Fibroblast of mammary gland (primary cell): ENCODE measurements at places on chromosomes 4 and X.

GRCh38 chr4:113732-114131 lies 10.6 kb upstream of the ZNF718 start:
- no peak for DNase-seq

- peak; percentile 17 for DNase-seq
These were observed 88.5 kb downstream of the HADH start for GRCh38 chr4:108078024-108078733.

DNA sequence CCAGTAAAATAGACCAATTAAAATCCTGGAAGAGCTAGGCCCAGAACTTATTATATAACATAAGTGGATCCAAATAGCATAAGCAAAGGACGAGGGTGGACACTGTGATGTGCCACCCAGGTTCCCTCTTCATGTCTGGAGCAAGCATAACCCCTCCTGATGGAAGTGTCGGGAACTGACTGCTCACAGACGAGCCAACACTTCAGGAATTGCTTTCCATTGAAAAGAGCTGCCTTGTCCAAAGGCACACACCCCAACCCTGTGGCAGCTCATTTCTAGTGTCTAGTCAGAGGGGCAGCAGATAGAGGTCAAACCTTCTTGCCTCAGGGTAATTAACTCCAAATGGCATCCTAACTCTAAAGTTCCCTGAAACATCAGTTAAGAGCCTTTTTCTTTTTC lies 15.3 kb downstream of the DDIT4L start:
- no peak for DNase-seq

DNA sequence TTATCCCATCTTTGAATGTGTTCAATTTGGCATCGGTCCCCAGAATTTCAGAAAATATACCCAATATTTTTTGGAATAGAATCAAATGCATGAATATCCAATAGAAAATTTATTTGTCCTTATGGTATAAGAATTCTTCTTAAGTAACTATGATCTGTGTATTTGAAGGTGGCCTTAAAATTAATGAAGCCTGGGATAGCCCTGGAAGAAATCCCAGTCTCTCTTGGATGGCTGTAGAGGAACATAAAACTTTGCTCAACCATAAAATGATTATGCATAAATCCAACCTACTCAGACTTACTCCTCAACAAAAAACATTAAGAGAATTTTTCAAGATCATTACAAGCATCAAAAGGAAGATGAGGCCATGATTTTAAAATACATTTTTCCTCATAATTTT lies 269.4 kb upstream of the SMIM31 start:
- no peak for DNase-seq

DNA sequence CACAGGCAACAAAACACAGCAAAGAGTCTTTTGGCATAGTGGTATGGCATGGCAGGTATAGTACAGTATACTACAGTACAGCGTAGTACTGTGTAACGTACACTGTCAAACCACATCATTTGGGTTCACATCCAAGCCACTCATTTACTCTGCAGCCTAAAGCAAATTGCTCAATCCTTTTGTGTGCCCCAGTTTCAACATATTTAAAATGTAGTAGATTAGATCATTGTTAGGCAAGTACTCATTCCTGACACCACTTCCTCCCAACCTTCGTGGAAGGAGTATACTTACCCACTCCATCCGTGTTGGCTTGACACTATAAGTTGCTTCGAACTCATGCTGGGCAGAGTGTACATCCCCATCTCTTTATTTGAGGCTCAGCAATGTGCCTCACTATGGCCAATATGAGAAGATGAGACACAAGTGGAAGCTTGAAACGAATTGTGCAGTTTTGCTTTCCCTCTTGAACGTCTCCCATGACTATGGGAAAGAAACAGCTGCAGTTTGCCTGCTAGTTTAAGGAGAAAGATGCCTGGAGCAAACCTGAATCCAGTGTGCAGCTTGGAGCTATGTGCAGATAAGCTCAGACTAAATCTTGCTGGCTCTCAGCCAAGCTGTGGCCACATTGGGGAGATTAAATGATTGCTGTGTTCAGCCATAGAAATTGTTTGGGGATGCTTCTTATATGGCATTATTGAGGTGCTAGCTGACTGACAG lies 85.7 kb upstream of the TBL1X start:
- peak; percentile 75 for DNase-seq

DNA sequence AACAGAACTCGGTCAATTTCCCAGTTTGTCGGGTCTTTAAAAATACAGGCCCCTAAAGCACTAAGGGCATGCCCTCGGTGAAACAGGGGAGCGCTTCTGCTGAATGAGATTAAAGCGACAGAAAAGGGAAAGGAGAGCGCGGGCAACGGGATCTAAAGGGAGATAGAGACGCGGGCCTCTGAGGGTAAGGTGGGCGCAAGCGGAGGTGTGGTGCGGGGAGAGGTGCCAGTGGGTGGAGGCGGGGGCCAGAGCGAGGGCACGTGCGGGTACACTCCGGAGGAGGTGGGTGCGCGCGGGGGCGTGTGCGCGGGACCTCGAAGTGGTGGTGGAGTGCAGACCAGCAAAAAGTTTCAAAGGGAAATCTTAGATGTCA lies 787 bp upstream of the TET2 start:
- no peak for DNase-seq

GRCh38 chrX:123256378-123256777 lies 72.3 kb downstream of the GRIA3 start:
- DNase-seq = no peak

DNA sequence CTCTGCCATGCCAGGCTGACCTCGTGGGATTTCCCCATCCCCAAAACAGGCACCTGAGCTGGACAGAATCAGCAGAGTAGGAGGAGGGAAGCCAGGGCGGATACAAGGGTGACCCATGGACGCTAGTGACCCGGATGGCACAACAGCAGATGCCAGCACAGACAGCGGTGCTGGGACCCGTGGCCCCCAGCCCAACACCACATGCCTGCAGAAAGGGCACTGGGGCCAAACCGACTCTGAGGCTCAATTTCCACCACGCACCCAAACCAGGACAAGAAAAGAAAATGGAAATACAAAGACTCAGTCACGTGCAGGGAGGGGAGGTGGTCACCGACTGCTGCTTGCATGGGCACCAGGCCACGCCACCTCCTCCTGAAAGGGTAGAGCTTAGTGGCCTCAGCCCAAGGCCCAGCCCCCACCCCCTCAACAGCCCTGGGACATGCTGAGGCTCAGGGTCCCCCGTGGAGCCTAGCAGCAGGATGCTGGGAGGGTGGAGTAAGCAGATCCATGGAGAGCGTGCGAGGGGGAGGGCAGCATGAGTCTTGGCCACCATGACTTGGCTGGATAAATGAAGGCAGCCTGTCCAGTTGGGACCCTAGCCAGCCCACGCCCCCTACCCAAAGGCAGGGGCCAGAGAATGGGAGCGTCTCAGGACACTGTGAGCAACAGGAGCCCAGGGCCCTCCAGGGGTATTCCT lies 47.7 kb downstream of the C4orf50 start:
- no peak for DNase-seq

GRCh38 chr4:100430451-100430850 lies 87.4 kb downstream of the EMCN start:
- DNase-seq = no peak

DNA sequence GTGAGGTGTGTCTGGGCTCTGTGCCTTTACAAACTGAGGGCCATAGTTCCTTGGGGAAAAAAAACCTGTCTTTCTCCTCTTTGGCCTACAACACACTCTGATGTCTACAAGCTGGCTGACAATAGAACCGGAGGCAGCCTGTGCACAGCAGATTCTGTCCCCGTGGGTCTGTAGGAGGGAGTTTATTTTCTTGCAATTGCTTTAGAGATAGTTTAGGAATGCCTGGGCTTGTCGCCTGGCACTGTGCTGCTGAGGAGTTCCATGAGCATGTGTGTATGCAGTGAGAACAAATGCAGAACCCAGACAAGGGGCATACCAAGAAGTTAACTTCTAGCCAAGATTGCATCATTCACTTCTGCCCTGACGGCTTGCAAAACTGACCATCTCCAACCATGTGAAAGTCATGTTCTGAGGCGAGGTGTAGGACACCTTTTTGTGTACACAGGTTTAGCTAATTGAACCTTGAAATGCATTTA lies 54.1 kb downstream of the CCNI start:
- peak; percentile 69 for DNase-seq

DNA sequence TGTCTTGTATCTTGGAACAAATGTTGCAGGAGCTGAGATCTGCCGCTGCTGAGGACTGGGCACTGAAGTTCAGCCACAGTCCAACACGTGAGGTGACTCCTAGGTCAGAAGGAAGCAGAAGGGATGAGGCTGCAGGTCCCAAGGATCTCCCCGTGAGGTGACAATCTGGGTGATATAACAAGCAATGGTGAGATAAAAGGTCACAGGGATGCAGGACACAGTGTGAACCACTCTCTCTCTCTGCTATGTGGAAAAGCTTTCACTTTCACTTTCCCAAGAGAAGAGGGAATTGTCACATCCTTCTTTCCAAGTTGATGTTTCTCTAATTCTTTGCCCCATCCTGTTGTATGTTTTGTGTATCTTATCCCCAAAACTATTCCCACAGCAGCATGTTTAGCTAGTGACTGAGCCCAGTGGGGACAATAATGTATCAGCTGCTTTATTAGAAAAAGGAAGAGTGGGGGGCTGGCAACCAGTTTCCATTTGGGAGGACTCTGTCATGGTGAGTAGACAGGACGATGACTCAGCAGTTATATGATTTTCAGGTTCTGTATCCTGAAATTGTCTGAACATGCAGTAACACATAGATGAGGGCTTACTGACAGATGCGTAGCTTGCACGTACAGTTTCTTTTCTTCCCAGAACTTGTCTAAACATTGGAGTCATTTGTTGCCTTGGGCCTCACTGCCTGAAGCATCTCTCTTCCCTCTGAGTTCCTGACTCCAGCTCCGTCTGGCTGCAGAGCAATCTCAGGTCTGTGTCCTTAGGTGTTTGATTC lies 1415.8 kb upstream of the TENM3 start:
- DNase-seq = peak; percentile 43

DNA sequence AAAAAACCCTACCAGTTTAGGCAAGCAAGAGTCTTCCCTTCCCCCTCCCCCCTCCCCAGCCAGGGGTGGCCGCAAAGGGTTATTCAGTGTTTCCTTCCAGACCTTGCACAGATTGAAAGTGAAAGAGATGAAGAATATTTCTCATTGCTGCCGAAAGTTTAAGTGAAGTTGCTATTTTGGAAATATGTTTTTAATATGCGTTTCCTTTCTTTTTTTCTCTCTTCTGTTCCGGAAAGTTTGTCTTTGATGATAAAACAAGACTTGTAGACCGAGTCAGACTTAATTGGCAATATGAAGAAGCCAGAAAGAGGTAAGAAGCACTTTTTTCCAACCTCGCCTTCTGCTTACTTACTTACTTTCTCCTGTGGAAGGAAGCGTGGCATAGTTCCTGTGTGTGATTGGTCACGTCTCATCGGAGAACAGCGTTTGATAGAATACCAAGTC lies 58.5 kb upstream of the CLCN4 start:
- peak; percentile 8 for DNase-seq
